ENCODE measurements at places on chromosomes 7 and 10.

GRCh38 chr7:94450044-94450697, 55.5 kb downstream of the COL1A2 start:
- no peaks in the 10 kb centered on the region for H3K36me3 ChIP-seq
- no peaks in the 10 kb centered on the region for H3K4me1 ChIP-seq
- no peak overlapping the region for H3K4me3 ChIP-seq
- DNase-seq: no peak

DNA sequence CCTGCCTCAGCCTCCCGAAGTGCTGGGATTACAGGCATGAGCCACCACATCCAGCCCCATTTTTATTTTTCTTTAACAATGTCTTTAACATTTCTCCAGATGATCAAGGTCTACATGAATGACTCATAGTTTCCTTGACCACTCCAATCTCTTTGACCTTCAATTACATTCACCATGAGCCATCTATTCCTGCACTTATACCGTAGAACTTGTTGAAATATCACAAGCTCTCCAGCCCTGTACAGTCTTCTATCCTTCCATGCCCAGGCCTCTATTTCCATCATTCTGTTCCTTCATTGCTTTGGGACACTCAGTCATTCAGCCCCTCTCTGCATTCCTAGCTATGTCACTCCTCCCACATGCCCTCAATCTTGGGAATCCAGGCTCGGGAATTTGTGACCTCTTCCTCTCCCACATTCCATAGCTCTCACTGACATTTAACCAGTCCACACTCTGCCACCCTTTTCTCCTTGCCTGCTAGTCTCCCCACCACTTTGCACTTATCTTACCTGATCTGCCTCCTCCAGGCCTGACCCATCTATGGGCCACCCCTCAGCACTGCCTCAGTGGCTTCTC, 151.8 kb upstream of the STK17A start:
- no peaks in the 10 kb centered on the region for H3K36me3 ChIP-seq
- H3K27ac ChIP-seq: no peak overlapping the region
- DNase-seq: no peak
- no peaks in the 10 kb centered on the region for H3K4me1 ChIP-seq
- H3K27me3 ChIP-seq: no peaks in the 10 kb centered on the region

- H3K27ac ChIP-seq: no peak overlapping the region
- no peaks in the 10 kb centered on the region for H3K4me1 ChIP-seq
- no peaks in the 10 kb centered on the region for H3K36me3 ChIP-seq
These were observed 50.3 kb upstream of the CABCOCO1 start for GRCh38 chr10:61612450-61612849.

DNA sequence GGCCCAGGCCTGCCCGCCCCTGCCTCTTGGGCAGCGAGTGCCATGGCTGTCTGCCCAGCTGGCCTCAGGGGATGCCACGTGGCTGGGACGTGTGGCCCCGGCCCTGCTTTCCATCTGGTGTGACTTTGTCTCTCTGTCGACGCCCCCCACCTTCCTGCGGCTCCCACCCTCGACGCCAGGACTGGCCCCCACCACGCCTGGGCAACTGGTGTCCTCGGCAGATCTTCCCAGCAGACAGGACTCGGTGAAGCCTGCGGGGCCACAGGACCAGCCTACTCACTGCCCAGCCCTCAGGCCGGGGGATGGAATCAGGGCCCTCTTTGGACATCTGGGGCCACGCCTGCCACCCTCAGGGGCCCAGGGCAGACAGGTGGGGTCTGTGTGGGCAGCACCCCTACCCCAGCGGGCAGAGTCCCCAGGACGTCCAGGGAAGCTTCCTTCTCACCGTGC, 55.1 kb downstream of the UNCX start:
- peaks cover 49% of the 10 kb centered on the region for H3K27me3 ChIP-seq
- H3K4me1 ChIP-seq: peaks cover 6% of the 10 kb centered on the region
- no peaks in the 10 kb centered on the region for H3K36me3 ChIP-seq

DNA sequence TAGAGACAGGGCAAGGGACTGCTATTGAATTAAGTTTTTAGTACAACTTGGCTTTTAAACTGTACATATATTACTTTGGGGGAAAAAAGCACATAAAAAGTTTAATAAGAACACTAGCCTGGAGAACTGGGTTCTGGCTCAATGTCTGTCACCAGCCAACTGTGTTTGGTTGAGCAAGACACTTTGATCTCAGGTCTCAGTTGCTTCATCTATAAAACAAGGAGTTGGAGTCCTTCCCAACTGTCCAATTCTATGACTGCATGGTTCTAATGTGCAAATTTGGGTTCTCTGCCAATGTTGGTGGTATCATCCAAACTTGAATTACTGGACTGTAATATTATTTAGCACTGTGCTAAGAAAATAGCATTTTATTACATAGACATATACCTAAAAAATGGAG, 50.3 kb downstream of the ATXN7L1 start:
- H3K36me3 ChIP-seq: no peaks in the 10 kb centered on the region
- H3K27me3 ChIP-seq: no peaks in the 10 kb centered on the region
- peaks cover 16% of the 10 kb centered on the region for H3K4me1 ChIP-seq
- H3K27ac ChIP-seq: no peak overlapping the region

DNA sequence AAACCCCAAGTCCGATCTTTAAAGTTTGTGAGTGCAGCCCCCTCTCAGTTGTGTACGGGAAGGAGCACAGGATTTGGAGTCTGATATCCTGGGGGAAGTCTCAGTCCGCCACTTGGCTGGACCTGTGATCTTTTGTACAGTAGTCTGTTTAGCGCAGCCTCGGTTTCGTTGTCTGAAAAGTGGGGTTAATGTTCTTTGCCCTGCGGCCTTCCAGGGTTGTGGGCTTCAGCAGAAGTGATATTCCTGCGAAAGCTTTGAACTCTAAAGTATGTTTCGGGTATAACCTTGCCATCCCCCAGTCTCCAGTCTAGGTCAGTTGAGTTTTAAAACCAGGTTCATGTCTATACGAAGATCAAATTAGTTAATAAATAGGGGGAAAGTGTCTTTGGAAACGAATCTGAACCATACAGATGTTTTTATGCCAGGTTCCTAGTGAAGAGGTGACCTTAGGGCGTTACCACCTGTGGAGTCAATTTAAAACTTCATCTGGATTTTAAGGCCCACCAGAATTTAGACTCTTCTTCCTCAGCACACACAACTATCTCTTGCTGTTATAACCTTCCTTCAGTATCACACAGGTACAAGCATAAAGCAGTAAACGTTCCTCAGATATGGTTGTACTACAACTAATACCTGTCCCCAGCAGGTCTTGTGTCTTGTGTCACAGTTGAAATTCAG, 904 bp downstream of the R3HCC1L start:
- H3K4me3 ChIP-seq: peak overlapping the region; percentile 94
- peak overlapping the region; percentile 93 for H3K27ac ChIP-seq
- H3K27me3 ChIP-seq: no peaks in the 10 kb centered on the region
- H3K36me3 ChIP-seq: no peaks in the 10 kb centered on the region

DNA sequence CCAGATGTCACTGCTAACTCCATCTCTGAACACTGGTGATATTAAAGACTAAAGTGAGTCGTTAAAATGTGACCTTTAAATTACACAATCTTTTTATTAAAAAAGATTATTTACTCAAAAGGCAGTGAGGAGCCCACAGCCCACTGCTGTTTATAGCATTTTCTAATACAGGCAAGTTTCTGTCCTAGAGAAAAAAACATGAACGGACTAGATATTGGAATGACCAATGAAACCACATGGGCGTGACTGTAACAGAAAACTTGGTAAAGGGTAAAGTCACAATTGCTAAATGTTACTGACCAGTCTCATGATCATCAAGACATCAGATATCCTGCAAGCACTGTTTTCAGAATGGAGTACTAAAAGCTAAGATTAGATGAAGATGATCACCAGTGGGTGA, 78.7 kb downstream of the FEZF1 start:
- no peak for DNase-seq
- no peak overlapping the region for H3K27ac ChIP-seq
- H3K36me3 ChIP-seq: no peaks in the 10 kb centered on the region
- no peak overlapping the region for H3K4me3 ChIP-seq

DNA sequence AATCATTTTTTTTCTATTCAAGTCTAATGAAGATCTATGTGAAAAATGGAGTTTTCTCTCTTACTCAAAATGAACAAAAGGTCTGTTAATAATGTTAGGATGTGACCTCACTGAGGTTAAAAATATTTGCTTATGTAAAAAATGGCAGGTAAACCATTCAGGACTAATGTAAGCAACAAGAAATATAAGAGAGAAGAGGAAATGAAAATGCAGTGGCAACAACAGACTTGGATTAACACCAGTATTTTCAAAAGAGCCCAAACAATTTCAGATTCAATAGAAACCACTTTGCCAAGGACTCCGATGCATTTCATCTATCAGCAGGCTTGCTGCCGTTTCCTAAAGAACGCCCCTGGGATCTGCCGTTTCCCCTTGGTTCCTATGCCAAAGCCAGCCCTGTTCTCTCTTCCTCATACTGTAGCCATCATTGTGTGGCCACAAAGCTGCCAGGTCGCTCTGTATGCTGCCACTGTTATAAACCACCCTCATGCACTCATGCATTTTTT, 66.4 kb downstream of the MTURN start:
- H3K27ac ChIP-seq: no peak overlapping the region
- DNase-seq: no peak
- H3K36me3 ChIP-seq: no peaks in the 10 kb centered on the region
- H3K4me1 ChIP-seq: peaks cover under 1% of the 10 kb centered on the region
- no peak overlapping the region for H3K4me3 ChIP-seq
- no peaks in the 10 kb centered on the region for H3K27me3 ChIP-seq

Measured in keratinocyte (primary cell).